ENCODE measurements at places on chromosomes 1 and 21.
A peak's percentile ranks its signal among the peaks of the same experiment; 100 is the strongest.

GRCh38 chr1:94259635-94260289, 22.4 kb upstream of the ARHGAP29 start:
- DNase-seq, result no peak

DNA sequence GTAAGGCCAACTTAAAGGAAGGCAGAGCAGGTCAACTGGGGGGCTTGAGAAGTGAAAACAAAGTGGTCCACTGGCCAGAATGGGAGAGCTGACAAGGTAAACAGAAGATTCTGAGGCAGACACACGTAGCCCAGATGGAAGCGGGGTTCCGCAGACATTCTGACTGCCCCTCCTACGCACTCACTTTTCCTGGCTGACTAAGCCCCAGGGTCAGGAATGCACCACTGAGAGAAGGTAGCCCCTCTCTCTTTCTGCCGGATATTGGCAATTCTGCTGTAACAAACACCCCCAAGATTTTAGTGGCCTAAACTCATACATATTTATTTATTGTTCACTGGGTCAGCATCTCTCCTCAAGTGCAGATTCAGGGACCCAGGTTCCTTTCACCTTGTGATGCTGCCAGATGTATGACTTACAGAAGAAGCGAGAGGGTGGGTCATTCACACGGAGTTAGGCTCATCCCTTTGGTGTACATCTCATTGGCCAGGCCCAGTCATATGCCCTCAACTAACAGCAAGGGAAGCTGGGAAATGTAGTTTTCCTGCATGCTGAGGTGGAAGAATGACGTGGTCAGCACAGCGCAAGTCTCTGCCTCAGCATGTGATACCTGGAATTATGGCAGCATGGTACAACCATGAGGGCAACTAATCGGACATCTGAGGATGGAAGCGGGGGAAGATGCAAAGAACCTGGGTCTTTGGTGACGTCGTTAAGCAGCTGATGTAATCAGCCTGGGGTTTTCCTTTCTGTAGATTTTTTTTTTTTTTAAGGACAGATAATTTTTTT, 43.4 kb upstream of the MRPS6 start:
- peak; percentile 7 for DNase-seq

- no peak for DNase-seq
These were observed 15.6 kb downstream of the PAX7 start for GRCh38 chr1:18646091-18646785.

- DNase-seq, result no peak
These were observed 10.8 kb downstream of the HMGB4 start for GRCh38 chr1:33874636-33875035.

- DNase-seq, result peak; percentile 22
These were observed 541 bp downstream of the USP48 start for GRCh38 chr1:21782349-21782867.

DNA sequence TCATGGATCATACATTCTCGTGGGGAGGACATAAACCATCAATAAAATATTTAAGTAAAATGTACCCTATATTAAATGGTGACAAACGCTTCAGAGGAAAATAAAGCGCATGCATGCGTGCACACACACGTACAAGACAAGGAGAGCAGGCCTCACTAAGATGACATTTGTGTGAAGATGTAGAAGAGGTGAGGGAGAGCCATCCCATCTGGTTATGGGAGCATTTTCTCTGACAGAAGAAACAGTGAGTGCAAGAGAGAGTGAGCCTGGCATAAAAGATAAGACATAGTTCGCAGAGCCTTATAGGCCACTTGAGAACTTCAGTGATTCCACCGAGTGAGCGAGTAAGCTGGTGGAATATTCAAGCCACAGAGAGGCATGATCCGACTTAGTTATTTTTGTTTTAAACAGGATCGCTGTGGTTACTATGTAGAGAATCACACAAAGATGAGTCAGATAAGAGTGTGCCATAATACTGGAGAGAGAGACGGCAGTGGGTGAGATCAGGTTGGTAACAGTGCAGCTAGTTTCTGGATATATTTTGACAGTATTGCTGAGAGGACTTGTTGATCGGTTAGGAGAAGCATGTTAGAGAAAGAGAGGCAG, 624.2 kb downstream of the PLPP3 start:
- DNase-seq, result no peak

- no peak for DNase-seq
These were observed 12.0 kb downstream of the TARBP1 start for GRCh38 chr1:234466945-234467344.

- no peak for DNase-seq
These were observed 56.6 kb downstream of the TMEM53 start for GRCh38 chr1:44617703-44618029.

- DNase-seq, result no peak
These were observed at the start of gene HTR1D for GRCh38 chr1:23217421-23218115. TSS of gene HTR1D (minus strand) at chr1:23217502. CDS start at chr1:23194219, 23,283 bp downstream.

GRCh38 chr1:115118086-115118485, 28.8 kb upstream of the TSPAN2 start:
- DNase-seq, result no peak

- DNase-seq, result no peak
These were observed 686 bp downstream of the MIIP start for GRCh38 chr1:12019858-12020509.
